Right forelimb (tissue), 1 donor: ENCODE measurements at places on chromosomes 1 and 21.

DNA sequence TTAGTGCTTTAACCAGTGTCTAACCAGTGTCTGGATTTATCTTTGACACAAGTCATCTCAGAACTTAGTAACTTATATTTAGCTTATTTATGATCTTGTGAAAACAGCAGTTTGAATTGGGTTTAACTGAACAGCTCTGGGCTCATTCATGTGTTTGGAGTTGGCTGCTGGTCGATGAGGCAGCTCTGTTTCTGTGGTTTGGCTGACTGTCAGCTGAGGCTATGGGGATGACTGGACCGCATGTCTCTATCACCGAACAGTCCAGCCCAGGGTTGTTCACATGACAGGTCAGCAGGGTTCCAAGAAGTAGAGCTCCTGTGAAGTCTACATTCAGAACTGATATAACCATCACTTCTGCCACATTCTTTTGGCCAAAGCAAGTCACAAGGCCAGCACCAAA is 29.1 kb upstream of the C21orf91 start:
- peak; percentile 45 for DNase-seq

DNA sequence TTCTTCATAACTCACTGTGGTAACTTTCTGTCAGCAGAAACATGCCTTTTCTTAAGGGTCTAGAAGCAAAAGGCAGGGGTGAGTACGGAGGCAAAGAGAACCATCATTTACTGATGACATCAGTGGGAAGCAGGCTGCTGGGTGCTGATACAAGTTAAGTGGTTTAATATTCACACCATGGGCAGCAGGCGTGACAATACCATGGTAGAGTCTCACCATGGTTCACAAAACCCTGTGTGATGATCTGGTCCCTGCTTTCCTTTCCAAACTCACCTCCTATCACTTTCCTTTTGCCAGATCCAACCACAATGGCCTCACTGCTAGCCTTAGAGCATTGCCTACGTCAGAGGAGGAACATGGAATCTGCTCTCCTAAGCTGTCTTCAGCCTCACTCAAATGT is 8.7 kb downstream of the MAB21L3 start:
- DNase-seq, result no peak

DNA sequence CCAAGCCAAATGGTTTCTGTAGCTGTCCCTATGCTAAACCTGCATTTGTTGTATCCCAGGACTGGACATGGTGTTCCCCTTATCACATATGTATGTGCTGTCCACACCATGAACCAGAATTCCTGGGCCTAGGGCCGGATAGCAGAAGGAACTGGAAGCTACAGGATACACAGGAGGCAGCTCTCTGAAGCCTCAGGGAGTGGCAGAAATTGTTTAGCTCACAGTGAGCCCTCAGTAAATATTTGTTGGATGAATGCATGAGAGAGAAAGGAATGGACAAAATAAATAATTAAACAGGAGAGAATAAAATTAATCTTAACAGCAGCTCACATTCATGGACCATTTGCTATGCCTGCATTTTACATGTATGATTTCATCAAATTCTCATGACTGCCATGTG is 2.1 kb downstream of the NIPAL3 start:
- DNase-seq, result no peak

DNA sequence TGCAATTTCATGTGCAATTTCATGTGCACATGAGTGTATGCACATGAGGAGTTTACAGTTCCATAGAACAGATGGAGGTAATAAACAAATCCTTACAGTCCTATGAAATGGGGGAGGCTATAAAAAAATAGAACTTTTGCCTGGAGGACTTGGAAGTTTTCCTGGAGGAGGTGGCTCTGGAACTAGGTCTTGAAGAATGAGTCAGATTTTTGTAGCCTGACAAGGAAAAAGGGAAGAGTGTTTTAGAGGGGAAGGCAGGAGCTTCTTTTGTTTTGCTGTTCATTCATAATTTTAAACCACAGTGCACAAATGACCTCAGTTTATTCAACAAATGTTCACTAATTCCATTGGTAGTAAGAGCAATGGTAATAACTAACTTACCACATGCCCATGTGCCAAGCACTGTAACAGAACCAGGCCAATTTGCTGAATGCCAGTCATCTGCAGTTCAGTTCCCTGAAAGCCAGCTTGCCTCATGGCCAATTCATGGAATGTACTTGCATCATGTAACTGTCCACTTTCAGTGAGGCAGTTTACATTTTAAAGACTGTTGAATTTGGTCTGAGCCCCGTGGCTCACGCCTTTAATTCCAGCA is 2.7 kb downstream of the DIO1 start:
- DNase-seq, result no peak
